ENCODE measurements at places on chromosomes 6 and 20. TPM values are rescaled to one million over a fixed set of nuclear protein-coding genes. Genes with fewer than 3 reads are reported as not detected.
A peak's percentile ranks its signal among the peaks of the same experiment; 100 is the strongest.

DNA sequence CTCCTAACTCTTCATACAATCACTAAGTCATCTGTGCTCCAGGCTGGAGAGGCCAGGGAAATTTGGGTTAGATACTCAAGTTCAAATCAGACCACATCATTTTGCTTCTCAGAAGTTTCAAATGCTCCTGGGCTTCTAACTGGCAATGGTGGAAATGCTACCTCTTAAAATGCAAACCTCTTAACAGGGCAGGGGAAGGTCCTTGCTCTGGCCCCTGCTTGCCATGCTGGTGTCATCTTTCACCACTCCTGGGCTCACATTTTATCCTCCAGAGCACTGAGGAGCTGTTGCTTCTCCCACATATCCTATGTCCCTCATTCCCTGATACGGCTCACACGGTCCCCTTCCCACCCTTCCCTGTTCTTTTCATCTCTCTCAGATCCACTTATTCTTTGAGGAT is 41.8 kb upstream of the NT5E start:
- H3K4me3 ChIP-seq: no peak overlapping the region
- DNase-seq: no peak
- H3K36me3 ChIP-seq: no peaks in the 10 kb centered on the region
- no peak overlapping the region for H3K27ac ChIP-seq

DNA sequence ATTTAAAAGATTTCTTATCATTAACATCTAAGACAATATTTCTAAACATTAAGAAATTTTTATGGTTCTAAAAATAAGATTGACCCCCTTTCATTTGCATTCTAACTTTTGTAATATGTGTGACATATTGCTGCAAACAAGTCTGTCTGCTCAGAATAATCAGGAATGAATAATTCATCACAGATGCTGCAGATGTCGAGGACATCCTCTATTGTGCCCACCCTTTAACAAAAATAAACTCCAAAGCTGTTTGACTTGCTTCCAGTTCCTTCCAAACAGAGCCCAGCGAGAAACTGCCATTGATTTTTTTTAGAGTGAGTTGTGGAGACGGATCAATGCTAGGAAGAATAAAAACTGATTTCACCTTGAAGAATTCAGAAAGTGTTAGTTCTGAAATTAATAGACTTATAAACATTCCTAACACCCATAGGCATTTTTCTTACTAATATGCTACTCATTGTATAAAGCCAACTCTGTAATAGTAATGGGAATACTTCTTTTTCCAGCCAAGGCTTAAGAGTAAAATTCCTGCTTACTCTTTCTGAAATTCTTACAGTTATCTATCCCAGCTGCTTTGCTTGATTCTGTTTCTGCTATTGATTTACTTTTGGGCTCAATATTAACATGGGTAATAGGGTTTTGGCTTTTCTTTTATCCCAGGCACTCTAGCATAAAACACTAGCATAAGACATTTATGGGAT is 244.8 kb upstream of the FAM83B start:
- DNase-seq: no peak
- no peaks in the 10 kb centered on the region for H3K27me3 ChIP-seq
- no peaks in the 10 kb centered on the region for H3K4me1 ChIP-seq
- no peak overlapping the region for H3K4me3 ChIP-seq
- no peak overlapping the region for H3K27ac ChIP-seq

DNA sequence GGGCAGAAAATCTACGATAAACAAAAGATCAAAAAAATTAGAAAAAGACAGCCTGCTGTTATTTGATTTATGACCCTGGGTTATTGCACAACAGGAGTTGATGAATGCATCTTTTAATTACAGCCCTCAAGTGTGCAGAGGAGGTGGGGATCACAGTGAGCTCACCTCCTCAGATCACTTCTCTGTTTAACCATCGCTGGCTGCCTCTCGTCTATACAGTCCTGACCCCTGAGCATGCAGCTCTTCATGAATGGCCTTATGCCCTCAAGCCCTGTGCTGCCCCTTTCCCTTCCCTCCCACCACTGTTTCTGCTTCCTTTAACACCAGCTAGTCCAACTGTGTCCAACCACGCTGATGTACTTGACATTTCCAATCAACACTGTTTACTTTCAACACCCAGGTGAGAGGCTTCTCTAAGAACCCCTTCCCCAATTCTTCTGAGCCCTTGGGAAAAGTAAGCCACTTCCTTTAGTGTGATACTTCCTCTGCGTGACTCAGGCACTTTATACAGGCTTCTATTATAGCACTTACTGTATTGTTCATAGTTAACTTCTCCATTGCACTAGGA is 60.6 kb upstream of the RIPOR2 start:
- H3K36me3 ChIP-seq: peaks cover 3% of the 10 kb centered on the region
- peaks cover 64% of the 10 kb centered on the region for H3K4me1 ChIP-seq
- no peak overlapping the region for H3K4me3 ChIP-seq
- no peak for DNase-seq
- H3K27ac ChIP-seq: no peak overlapping the region

GRCh38 chr20:4335722-4336121 is 320.4 kb upstream of the RNF24 start:
- H3K27ac ChIP-seq: no peak overlapping the region
- H3K36me3 ChIP-seq: no peaks in the 10 kb centered on the region
- H3K4me1 ChIP-seq: no peaks in the 10 kb centered on the region
- DNase-seq: no peak
- no peak overlapping the region for H3K4me3 ChIP-seq
- H3K27me3 ChIP-seq: peaks cover 23% of the 10 kb centered on the region

Gene PACRG
- not detected for total RNA-seq

Gene LY6G6C
- total RNA-seq: 0.67 TPM

Gene DUSP15
- total RNA-seq: not detected

Gene FIG4
- total RNA-seq: 21.0 TPM

Gene PTCHD4
- total RNA-seq: not detected

DNA sequence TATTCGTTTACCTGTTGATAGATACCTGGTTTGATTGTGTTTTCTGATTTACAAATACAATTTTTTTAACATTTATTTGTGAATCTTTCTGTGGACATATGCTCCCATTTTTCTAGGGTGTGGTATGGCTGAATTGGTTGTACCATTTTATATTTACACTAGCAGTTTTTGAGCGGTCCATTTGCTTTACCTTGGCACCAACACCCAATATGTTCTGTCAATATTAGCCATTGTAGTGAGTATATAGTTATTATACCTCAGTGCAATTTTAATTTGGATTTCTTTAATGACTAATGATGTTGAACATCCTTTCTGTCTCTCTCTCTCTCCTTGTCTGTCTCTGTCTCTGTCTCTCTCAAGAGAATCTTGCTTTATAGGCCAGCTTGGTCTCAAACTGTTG is 278.5 kb downstream of the CDKAL1 start:
- peaks cover 4% of the 10 kb centered on the region for H3K36me3 ChIP-seq
- no peak overlapping the region for H3K4me3 ChIP-seq

Gene EZR
- total RNA-seq: 177 TPM

- peak overlapping the region; percentile 54 for H3K27ac ChIP-seq
- H3K4me1 ChIP-seq: peaks cover 48% of the 10 kb centered on the region
- H3K27me3 ChIP-seq: no peaks in the 10 kb centered on the region
- H3K4me3 ChIP-seq: peak overlapping the region; percentile 82
These were observed 86.7 kb upstream of the BACH2 start for GRCh38 chr6:90383196-90383822.

Gene TRIM10
- 0.39 TPM for total RNA-seq

Gene PPP1R14C
- 1.8 TPM for total RNA-seq

Gene SLA2
- 44.9 TPM for total RNA-seq

- peaks cover 40% of the 10 kb centered on the region for H3K4me1 ChIP-seq
- H3K4me3 ChIP-seq: peak overlapping the region; percentile 87
- peaks cover 5% of the 10 kb centered on the region for H3K36me3 ChIP-seq
- peaks cover 12% of the 10 kb centered on the region for H3K27me3 ChIP-seq
These were observed 2.5 kb downstream of the ZDHHC14 start for GRCh38 chr6:157383471-157383870.

Gene HFE
- total RNA-seq: 1.9 TPM

GRCh38 chr6:158916617-158917016 is 83.4 kb downstream of the RSPH3 start:
- no peak overlapping the region for H3K4me3 ChIP-seq
- H3K27ac ChIP-seq: no peak overlapping the region
- no peak for DNase-seq
- no peaks in the 10 kb centered on the region for H3K27me3 ChIP-seq
- H3K36me3 ChIP-seq: no peaks in the 10 kb centered on the region
- peaks cover 49% of the 10 kb centered on the region for H3K4me1 ChIP-seq

Gene MACROD2
- total RNA-seq: not detected

GRCh38 chr6:132131758-132132157 is 180.6 kb upstream of the CCN2 start:
- H3K4me1 ChIP-seq: no peaks in the 10 kb centered on the region
- H3K27ac ChIP-seq: no peak overlapping the region
- peaks cover 13% of the 10 kb centered on the region for H3K27me3 ChIP-seq

Gene SEL1L2
- not detected for total RNA-seq

Gene HSPA1L
- total RNA-seq: 3.1 TPM

GRCh38 chr6:34247481-34248197 is 1.2 kb downstream of the SMIM29 start:
- H3K27me3 ChIP-seq: no peaks in the 10 kb centered on the region
- DNase-seq: no peak
- H3K4me3 ChIP-seq: peak overlapping the region; percentile 94
- H3K27ac ChIP-seq: peak overlapping the region; percentile 69

GRCh38 chr6:107639511-107639910 is 149.6 kb downstream of the SOBP start:
- DNase-seq: no peak
- no peaks in the 10 kb centered on the region for H3K36me3 ChIP-seq
- H3K4me1 ChIP-seq: peaks cover 5% of the 10 kb centered on the region
- H3K4me3 ChIP-seq: no peak overlapping the region
- no peak overlapping the region for H3K27ac ChIP-seq

GRCh38 chr6:25899580-25900408 is 25.8 kb upstream of the SLC17A3 start:
- peak overlapping the region; percentile 33 for H3K27ac ChIP-seq
- DNase-seq: no peak
- H3K27me3 ChIP-seq: no peaks in the 10 kb centered on the region
- peaks cover 13% of the 10 kb centered on the region for H3K4me1 ChIP-seq
- H3K36me3 ChIP-seq: no peaks in the 10 kb centered on the region

- H3K4me3 ChIP-seq: no peak overlapping the region
- DNase-seq: no peak
- H3K27ac ChIP-seq: no peak overlapping the region
- H3K4me1 ChIP-seq: no peaks in the 10 kb centered on the region
- H3K36me3 ChIP-seq: no peaks in the 10 kb centered on the region
- no peaks in the 10 kb centered on the region for H3K27me3 ChIP-seq
These were observed 266.1 kb upstream of the PTCHD4 start for GRCh38 chr6:48377115-48377514.

Gene EFCAB8
- total RNA-seq: 2.7 TPM

DNA sequence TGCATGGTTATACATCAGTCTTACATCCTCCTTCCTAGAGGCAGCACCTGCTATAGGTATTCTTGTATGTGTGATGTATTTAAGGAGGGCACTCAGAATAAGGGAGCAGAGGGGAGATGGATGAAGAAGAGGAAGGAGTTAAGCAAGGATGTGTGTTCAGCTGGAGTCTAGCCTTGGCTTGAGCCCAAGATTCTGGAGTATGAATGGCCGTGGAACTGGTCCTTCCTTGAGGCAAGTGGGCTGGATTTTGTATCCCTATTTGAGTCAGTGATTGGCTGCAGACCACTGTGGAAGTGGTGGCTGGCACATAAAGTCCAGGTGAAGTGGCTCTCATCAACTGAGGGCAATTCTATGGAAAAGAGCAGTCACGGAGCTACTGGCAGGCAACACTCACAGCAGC is 112.0 kb upstream of the RNF24 start:
- peaks cover 27% of the 10 kb centered on the region for H3K4me1 ChIP-seq
- no peak overlapping the region for H3K27ac ChIP-seq
- H3K4me3 ChIP-seq: no peak overlapping the region
- no peak for DNase-seq

- H3K27me3 ChIP-seq: peaks cover 8% of the 10 kb centered on the region
- H3K36me3 ChIP-seq: peaks cover 2% of the 10 kb centered on the region
- no peak for DNase-seq
- H3K27ac ChIP-seq: no peak overlapping the region
- H3K4me3 ChIP-seq: no peak overlapping the region
These were observed 3.5 kb upstream of the SYNJ2 start for GRCh38 chr6:157978021-157978783.

DNA sequence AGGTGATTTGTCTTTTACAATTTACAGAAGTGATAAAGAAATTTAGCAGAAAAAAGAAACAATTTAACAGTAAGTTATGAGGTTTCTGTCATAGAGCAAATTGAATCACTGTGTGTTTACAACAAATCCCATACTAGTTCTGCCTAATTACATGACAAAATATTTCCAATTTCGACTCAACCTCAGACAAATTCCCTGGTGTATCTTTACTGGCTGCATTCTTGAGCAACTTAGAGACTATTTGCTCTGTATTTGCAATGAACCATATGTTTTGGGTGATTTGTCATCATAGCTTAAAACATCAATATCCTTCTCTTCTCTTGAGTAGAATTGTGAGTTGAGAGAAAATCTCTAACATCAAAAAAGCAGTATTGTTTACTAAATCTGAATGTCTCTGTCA is 128.7 kb downstream of the SIM1 start:
- H3K27ac ChIP-seq: no peak overlapping the region
- no peaks in the 10 kb centered on the region for H3K4me1 ChIP-seq
- peaks cover 4% of the 10 kb centered on the region for H3K27me3 ChIP-seq
- no peak overlapping the region for H3K4me3 ChIP-seq
- no peaks in the 10 kb centered on the region for H3K36me3 ChIP-seq

DNA sequence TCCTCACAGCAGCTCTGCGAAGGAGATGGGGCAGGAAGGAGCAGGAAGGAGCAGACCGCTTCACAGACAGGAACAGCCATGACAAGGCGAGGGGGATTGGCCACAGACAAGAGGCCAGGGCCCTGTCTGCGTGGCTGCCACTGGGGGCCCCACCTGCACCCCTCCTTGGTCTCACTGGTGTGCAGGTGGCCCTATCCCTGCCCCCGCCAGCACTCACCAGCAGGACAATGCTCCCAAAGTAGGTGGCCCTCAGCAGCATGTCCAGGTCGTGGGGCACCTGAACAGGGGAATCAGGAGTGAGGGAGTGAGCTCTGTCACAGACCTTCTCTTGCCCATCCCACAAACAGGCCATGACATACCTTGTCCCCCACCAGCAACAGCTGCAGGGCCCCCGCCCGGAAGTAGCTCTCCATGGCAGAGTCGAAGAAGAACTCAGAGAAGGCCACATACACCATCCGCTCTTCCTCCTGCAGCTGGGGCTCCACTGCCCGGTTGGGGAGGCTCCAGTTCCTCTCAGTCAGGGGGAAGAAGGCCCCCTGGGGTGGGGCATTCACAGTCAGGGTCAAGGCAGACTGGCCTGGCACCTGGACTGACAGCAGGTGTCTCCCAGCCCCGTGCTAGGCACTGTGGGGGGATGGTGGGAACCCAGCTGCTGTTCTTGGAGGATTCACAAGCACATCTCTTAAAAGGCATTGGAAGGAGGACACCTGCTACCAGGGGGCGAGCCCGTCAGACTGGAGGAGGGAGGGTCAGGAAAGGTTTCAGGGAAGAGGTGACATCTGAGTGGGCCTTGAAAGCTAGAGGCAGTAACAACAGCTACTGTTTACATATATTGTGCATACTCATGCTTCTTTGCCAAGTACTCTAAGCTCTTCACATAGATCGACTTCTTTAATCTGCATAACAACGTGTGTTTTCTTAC is 7.1 kb downstream of the PLTP start:
- H3K36me3 ChIP-seq: no peaks in the 10 kb centered on the region
- no peaks in the 10 kb centered on the region for H3K27me3 ChIP-seq
- no peak overlapping the region for H3K4me3 ChIP-seq
- H3K4me1 ChIP-seq: peaks cover 8% of the 10 kb centered on the region
- no peak for DNase-seq
- H3K27ac ChIP-seq: no peak overlapping the region

Gene MROH8
- total RNA-seq: 5.0 TPM

Gene LHFPL5
- not detected for total RNA-seq
